Natural killer cell (primary cell): ENCODE measurements at places on chromosomes 12 and 14.
A peak's percentile ranks its signal among the peaks of the same experiment; 100 is the strongest.

- no peaks in the 10 kb centered on the region for H3K27me3 ChIP-seq
- H3K27ac ChIP-seq: no peak overlapping the region
- peaks cover 9% of the 10 kb centered on the region for H3K4me1 ChIP-seq
- no peak overlapping the region for H3K4me3 ChIP-seq
- DNase-seq: peak; percentile 57
- H3K36me3 ChIP-seq: no peaks in the 10 kb centered on the region
Measured at GRCh38 chr14:68952531-68953195, 26.4 kb downstream of the ACTN1 start.

- peaks cover 6% of the 10 kb centered on the region for H3K4me1 ChIP-seq
- DNase-seq: peak; percentile 42
- no peaks in the 10 kb centered on the region for H3K36me3 ChIP-seq
- no peak overlapping the region for H3K4me3 ChIP-seq
- peak overlapping the region; percentile 21 for H3K27ac ChIP-seq
- no peaks in the 10 kb centered on the region for H3K27me3 ChIP-seq
Measured at GRCh38 chr12:9793779-9794395, 33.2 kb upstream of the CD69 start.

DNA sequence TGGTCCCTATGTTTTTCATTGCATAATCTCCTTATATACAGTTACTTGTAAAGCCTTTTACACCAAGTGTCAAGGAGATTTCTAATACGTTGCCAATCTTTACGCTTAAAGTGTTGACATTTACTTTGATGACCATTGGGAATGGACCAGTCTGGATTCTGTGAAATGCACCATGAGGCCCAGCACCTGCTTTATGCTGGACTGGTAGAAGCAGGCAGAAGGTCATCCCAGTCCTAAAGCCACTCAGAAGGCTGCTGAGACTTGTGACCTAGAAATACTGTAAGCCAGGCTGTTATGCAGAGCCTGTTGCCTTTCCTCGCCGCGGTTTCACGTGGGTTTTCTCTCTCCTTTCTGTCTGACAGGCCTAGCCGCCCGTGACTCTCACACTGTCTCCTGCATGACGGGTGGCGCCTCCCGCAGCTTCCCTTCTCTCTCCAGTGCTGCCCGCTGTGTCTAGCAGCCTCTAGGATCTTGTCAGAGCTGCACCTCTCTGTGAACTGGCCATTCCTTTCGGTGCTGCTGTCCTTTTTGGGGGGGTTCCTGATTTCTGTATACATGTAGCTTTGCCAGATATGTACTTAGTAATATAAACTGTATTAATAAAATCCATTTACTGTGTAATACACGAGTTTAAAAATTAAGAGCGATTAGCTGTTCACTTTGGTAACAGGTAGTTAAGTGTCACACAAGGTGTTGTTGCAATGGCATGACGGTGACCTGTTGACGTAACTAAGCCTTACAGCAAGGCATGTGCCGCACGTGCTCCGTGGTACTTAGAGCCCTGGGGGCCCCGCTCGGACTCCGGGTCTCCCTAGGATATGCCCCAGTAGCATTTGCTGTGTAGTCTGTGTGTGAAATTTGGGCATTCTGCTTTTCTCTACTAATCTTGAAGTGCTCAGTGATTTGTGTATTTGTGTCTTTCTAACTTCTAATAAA, 29.7 kb downstream of the XRCC3 start:
- no peaks in the 10 kb centered on the region for H3K4me1 ChIP-seq
- no peak overlapping the region for H3K4me3 ChIP-seq
- H3K27me3 ChIP-seq: no peaks in the 10 kb centered on the region
- H3K36me3 ChIP-seq: peaks cover 58% of the 10 kb centered on the region
- no peak overlapping the region for H3K27ac ChIP-seq

DNA sequence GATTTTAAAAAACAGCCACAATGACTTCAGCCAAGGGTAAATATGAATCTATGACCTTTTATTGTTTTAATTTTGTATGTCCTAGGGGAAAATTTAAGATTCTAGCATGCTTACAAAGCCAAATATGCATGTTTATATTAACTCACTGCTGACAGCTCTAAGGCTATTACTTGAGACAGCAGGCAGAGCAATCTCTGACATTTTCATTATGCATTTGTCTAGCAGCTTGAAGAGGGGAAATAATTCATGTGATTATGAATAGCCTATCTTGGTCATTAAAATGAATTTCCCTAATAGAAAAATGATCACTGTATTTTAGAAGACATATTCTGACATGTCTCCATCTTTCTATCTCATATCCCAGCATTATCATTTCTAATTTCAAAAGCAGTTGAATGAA, 46.6 kb upstream of the HELB start:
- no peak overlapping the region for H3K27ac ChIP-seq
- H3K4me1 ChIP-seq: no peaks in the 10 kb centered on the region

DNA sequence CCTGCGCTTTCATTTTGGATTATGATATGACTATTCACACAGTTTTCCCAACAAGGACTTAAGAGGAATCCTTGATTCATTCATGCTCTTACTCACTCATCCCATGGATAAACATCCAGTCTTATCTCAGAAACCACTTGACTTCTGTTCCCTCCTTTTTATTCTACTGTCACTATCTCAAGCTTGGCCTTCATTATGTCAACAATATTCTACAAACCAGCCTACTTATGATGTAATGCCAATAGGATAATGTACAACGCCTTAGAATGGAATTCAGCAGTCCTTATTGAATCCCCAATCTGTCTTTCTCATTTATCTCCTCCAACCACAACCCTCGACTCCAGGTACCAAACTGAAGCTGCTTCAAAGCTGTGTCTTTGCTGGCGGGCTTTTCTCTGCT, 448.5 kb downstream of the PDZRN4 start:
- H3K27ac ChIP-seq: no peak overlapping the region
- no peaks in the 10 kb centered on the region for H3K4me1 ChIP-seq
- DNase-seq: no peak

GRCh38 chr12:1293901-1294300, 300.5 kb downstream of the FBXL14 start:
- DNase-seq: no peak
- no peaks in the 10 kb centered on the region for H3K4me1 ChIP-seq
- H3K4me3 ChIP-seq: no peak overlapping the region
- no peaks in the 10 kb centered on the region for H3K36me3 ChIP-seq

GRCh38 chr12:117036547-117036946, 62.7 kb downstream of the TESC start:
- peaks cover 3% of the 10 kb centered on the region for H3K27me3 ChIP-seq
- no peaks in the 10 kb centered on the region for H3K36me3 ChIP-seq
- peaks cover 18% of the 10 kb centered on the region for H3K4me1 ChIP-seq
- no peak for DNase-seq

DNA sequence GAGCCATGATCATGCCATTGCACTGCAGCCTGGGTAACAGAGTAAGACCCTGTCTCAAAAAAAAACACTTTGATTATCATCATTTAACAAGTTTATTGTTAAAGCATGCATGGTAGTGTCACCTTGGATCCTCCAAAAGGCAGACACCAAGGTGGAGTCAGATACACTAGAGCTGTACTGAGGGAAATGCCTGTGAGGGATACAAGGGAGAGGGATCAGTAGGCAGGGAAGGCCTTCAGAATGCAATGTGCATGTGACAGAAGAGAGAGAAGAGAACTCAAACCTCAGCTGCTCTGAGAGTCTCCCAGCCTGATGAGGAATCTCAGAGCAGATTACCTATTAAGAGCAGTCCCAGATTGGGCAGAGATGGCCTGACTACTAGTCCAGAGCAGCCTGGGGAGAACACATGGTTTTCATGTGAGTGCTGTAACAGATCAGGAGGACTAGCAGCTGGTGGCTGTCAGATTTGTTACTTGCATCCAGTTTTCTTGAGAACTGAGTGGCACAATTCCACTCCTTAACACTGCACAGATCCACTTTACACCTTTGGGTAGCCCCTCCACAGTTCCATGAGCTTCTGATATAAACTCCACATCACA, 38.0 kb upstream of the A2ML1 start:
- no peaks in the 10 kb centered on the region for H3K4me1 ChIP-seq
- DNase-seq: no peak
- no peak overlapping the region for H3K4me3 ChIP-seq

DNA sequence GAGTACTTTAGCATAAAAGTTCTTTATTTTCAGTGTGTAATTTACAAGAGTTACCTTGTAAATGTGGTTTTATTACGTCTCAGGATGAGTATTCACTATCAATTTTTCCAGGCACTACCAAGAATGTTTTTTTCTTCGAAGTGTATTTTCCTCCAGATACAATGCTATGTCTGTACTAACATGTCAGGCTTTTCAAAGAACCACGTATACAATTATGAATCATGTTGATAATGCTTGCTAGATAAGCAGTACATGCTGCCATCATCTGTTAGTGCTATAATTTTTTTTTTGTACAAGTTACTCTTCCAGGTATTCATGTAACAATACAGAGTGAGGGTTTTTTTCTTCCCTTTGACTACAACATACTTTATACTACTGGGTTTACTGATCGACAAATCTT, 5.6 kb upstream of the KANSL2 start:
- no peaks in the 10 kb centered on the region for H3K27me3 ChIP-seq
- peaks cover 36% of the 10 kb centered on the region for H3K36me3 ChIP-seq
- peaks cover 2% of the 10 kb centered on the region for H3K4me1 ChIP-seq
- no peak overlapping the region for H3K27ac ChIP-seq
- DNase-seq: no peak

DNA sequence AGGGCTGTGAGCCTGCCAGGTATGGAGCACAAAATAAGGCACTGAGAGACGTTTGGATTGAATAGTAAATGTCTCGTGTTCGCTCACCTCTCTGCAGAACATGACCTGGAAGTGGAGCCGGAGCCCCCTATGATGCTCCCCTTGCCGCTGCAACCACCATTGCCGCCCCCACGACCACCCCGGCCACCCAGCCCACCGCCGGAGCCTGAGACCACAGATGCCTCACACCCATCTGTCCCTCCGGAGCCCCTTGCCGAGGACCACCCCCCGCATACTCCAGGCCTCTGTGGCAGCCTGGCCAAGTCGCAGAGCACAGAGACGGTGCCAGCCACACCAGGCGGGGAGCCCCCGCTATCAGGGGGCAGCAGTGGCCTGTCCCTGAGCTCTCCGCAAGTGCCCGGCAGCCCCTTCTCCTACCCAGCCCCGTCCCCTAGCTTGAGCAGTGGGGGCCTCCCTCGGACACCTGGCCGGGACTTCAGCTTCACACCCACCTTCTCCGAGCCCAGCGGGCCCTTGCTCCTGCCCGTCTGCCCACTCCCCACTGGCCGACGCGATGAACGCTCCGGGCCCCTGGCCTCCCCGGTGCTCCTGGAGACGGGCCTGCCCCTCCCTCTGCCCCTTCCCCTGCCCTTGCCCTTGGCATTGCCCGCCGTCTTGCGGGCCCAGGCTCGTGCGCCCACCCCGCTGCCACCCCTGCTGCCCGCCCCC, 18.7 kb downstream of the SETD1B start:
- no peaks in the 10 kb centered on the region for H3K4me1 ChIP-seq
- peaks cover 61% of the 10 kb centered on the region for H3K36me3 ChIP-seq
- no peak overlapping the region for H3K27ac ChIP-seq
- H3K27me3 ChIP-seq: no peaks in the 10 kb centered on the region
- no peak overlapping the region for H3K4me3 ChIP-seq
- DNase-seq: no peak

DNA sequence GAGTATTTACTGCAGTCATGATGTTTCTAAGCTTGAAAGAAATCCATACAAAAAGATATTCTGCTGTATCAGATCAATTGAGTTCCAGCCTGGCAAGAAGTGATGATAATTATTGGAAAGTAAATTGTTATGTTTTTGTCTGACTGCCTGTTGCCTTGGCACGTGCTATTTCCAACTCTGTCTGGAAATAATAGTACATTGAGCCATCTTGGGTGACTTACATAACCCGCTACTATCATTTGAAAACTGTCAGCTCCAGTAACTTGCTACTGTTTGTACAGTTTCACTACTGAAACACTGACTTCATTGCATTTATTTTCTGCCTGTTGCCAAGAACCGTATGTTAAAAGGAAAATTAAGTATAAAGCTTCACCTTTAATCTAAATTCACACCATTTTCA, 318.6 kb downstream of the ITPR2 start:
- H3K27ac ChIP-seq: no peak overlapping the region
- no peaks in the 10 kb centered on the region for H3K36me3 ChIP-seq
- no peak overlapping the region for H3K4me3 ChIP-seq
- H3K27me3 ChIP-seq: no peaks in the 10 kb centered on the region

GRCh38 chr12:114479831-114480230, 73.9 kb upstream of the TBX5 start:
- DNase-seq: no peak
- peaks cover 20% of the 10 kb centered on the region for H3K27me3 ChIP-seq
- no peak overlapping the region for H3K27ac ChIP-seq
- no peaks in the 10 kb centered on the region for H3K36me3 ChIP-seq
- H3K4me3 ChIP-seq: no peak overlapping the region

DNA sequence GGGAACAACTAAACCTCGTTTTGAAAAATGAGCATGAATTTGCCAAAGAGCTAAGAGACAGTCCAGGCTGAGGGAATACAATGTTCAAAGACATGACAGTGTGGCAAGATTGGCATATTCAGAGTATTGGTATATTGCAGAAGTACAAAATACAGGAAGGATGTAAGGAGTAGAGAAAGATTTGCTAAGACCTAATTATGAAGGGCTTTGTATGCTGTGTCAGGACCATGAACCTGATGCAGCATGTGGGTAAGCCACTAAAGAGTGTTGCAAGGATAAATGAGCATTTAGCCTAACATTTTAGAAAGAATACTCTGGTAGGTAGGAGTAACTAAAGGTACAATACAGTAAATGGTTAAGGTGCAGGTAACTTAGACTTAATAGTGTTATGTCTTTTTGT, 65.1 kb downstream of the KTN1 start:
- no peaks in the 10 kb centered on the region for H3K4me1 ChIP-seq
- H3K4me3 ChIP-seq: no peak overlapping the region
- H3K27me3 ChIP-seq: no peaks in the 10 kb centered on the region
- no peak overlapping the region for H3K27ac ChIP-seq
- peaks cover 46% of the 10 kb centered on the region for H3K36me3 ChIP-seq

DNA sequence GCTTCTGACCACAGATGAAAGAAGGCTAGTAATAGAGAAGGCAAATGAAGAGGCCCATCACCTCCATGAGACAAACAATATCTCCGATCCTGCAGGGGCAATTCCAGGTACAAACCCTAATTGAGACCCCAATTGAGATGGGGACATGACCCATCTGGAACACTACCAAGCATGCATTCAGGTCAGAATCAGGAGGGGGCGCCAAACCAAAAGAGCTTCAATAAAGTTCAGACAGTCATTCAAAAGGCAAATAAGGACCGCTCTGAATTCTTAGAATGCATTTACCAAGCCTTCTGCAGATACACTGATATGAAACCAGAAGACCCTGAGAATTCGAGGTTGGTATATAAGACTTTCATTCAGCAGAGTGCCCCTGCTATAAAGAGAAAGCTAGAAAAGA, 10.2 kb upstream of the EDDM3B start:
- peak; percentile 61 for DNase-seq
- no peaks in the 10 kb centered on the region for H3K36me3 ChIP-seq
- no peak overlapping the region for H3K4me3 ChIP-seq
- H3K4me1 ChIP-seq: no peaks in the 10 kb centered on the region
- H3K27me3 ChIP-seq: no peaks in the 10 kb centered on the region
